SJSA1 (cell line): ENCODE measurements at places on chromosomes 11 and 22. TPM values are rescaled to one million over a fixed set of nuclear protein-coding genes. Genes with fewer than 3 reads are reported as not detected.

The DCHS1 gene
- total RNA-seq: 7.8 and 12.0 TPM in 2 replicates

The ZNF280B gene
- 1.7 and 2.7 TPM in 2 replicates for total RNA-seq

The TMEM184B gene
- total RNA-seq: 22.0 and 23.8 TPM in 2 replicates

The DNAJB13 gene
- total RNA-seq: not detected in 2 replicates

The AIFM3 gene
- not detected in 2 replicates for total RNA-seq

The CSF2RB gene
- 0.03 TPM in 1 of 2 replicates, not detected in the other for total RNA-seq

The OR4D5 gene
- total RNA-seq: not detected in 2 replicates

The FAM180B gene
- total RNA-seq: not detected in 2 replicates

The TTC17 gene
- 66.4 and 98.5 TPM in 2 replicates for total RNA-seq

The VWCE gene
- total RNA-seq: 0.03 and 0.26 TPM in 2 replicates

The CARNS1 gene
- not detected in 2 replicates for total RNA-seq

DNA sequence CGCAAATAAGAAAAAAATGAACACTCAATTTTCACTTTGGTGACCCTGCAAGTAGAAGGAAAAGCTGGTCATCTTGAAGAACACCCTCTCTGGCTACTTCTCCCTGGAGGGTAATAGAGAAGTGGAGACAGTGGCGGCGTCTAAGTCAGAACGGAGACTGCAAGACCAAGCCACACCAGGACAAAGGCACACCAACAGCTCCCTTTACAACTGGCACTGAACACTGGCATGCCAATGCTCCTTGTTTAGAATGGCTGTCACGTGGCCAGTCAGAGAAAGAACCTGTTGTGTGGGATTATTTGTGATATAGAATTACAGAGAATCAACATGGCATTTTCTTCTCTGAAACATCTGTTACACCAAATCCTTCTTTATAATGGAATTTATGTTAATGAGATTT lies 61.3 kb upstream of the YPEL1 start:
- H3K4me1 ChIP-seq: peaks cover 4% of the 10 kb centered on the region; the same call in 1 of the 2 replicates
- no peaks in the 10 kb centered on the region for H3K27me3 ChIP-seq
- no peak overlapping the region for H3K4me3 ChIP-seq
- H3K27ac ChIP-seq: no peak overlapping the region
- peaks cover 57% of the 10 kb centered on the region for H3K36me3 ChIP-seq
- DNase-seq: no peak

GRCh38 chr22:19632668-19633148 lies 81.6 kb upstream of the SEPTIN5 start:
- no peaks in the 10 kb centered on the region for H3K27me3 ChIP-seq
- H3K27ac ChIP-seq: no peak overlapping the region
- H3K4me3 ChIP-seq: no peak overlapping the region
- no peaks in the 10 kb centered on the region for H3K4me1 ChIP-seq
- H3K36me3 ChIP-seq: no peaks in the 10 kb centered on the region

GRCh38 chr22:46224044-46224897 lies 25.8 kb downstream of the CDPF1 start:
- H3K36me3 ChIP-seq: peaks cover 5% of the 10 kb centered on the region; the same call in 1 of the 2 replicates
- H3K4me3 ChIP-seq: no peak overlapping the region
- no peaks in the 10 kb centered on the region for H3K4me1 ChIP-seq
- DNase-seq: no peak
- H3K27ac ChIP-seq: no peak overlapping the region
- H3K27me3 ChIP-seq: no peaks in the 10 kb centered on the region

GRCh38 chr11:69088676-69089146 lies 40.0 kb downstream of the TPCN2 start:
- no peak overlapping the region for H3K27ac ChIP-seq
- DNase-seq: peak; percentile 92
- H3K4me3 ChIP-seq: no peak overlapping the region
- no peaks in the 10 kb centered on the region for H3K27me3 ChIP-seq
- peaks cover 15% of the 10 kb centered on the region for H3K4me1 ChIP-seq
- peaks cover 48% of the 10 kb centered on the region for H3K36me3 ChIP-seq

- H3K36me3 ChIP-seq: no peaks in the 10 kb centered on the region
- H3K4me1 ChIP-seq: no peaks in the 10 kb centered on the region
- H3K27ac ChIP-seq: no peak overlapping the region
- no peak overlapping the region for H3K4me3 ChIP-seq
- no peaks in the 10 kb centered on the region for H3K27me3 ChIP-seq
These were observed 124.8 kb upstream of the CNTN5 start for GRCh38 chr11:98895936-98896335.

DNA sequence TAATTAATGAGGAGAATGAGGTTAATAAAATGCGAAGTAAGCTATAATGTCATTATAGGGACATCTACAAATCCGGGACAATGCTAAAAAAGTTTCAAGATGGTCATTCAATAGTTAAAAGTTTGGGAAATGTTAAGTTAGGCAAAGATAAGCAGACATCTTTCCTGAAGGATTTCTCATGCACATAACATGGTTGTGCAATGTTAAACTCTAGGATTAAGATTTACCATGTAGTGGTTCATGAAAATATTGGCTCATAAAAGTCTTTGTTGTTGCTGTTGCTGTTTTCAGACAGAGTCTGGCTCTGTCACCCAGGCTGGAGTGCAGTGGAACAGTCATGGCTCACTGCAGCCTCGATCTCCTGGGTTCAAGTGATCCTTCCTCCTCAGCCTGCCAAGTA lies 751.5 kb upstream of the CCDC179 start:
- no peak overlapping the region for H3K4me3 ChIP-seq
- no peaks in the 10 kb centered on the region for H3K27me3 ChIP-seq
- H3K27ac ChIP-seq: no peak overlapping the region
- no peak for DNase-seq

GRCh38 chr11:74971424-74971823 lies 17.3 kb upstream of the NEU3 start:
- H3K27ac ChIP-seq: no peak overlapping the region
- no peak for DNase-seq
- no peak overlapping the region for H3K4me3 ChIP-seq
- H3K4me1 ChIP-seq: peaks cover 6% of the 10 kb centered on the region

- no peak overlapping the region for H3K4me3 ChIP-seq
- no peak overlapping the region for H3K27ac ChIP-seq
- no peaks in the 10 kb centered on the region for H3K4me1 ChIP-seq
- no peaks in the 10 kb centered on the region for H3K36me3 ChIP-seq
- no peak for DNase-seq
These were observed 14.1 kb downstream of the TMPRSS13 start for GRCh38 chr11:117914991-117915618.

DNA sequence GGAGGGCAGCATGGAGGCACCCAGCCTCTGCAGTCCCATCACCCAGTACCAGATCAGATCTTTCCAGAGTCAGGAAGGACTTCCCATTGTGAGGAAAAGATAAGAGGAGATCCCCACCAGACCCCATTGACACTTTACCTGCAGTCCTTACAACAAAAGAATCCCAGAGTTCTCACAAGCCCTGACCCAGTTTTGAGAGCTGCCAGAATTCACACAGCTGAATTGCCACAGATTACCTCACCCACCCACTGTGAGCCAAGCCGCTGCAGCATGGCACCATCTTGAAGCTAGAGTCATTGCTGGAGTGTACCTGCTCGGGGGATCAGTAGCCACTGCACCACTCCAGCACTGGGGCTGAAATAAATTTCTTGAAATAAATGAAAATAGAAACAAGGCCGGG lies 91.8 kb upstream of the UBASH3B start:
- no peak overlapping the region for H3K4me3 ChIP-seq
- H3K27me3 ChIP-seq: no peaks in the 10 kb centered on the region
- no peaks in the 10 kb centered on the region for H3K4me1 ChIP-seq
- DNase-seq: no peak
- no peaks in the 10 kb centered on the region for H3K36me3 ChIP-seq
- H3K27ac ChIP-seq: no peak overlapping the region

GRCh38 chr11:57338142-57338541 lies at the start of gene P2RX3:
TSS of gene P2RX3 (plus strand) at chr11:57338352. CDS start at chr11:57338551, 199 bp downstream.
- H3K4me3 ChIP-seq: no peak within 1 kb of the TSS
- peaks cover 23% of the 10 kb centered on the region for H3K36me3 ChIP-seq
- H3K27ac ChIP-seq: no peak within 1 kb of the TSS
- H3K27me3 ChIP-seq: 0 out of 2 replicates have a peak, but pooled peaks cover 3% of the 10 kb centered on the region
- DNase-seq: no peak

DNA sequence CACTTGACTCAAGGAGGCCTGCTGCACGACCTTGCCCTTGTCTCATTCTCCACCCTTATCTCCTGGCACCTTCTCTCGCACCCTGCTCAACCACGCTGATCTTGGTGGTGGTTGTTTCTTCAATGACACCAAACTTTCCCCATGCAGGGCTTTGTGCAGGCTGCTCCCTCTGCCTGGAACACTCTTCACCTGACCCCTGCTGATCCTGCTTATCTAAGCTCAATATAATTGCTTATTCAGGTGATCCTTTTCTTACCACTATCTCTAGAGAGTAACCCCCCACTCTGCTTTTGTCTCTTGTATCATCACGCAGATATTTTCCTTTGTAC lies 604.4 kb downstream of the BUD13 start:
- H3K4me3 ChIP-seq: no peak overlapping the region
- DNase-seq: no peak
- H3K27me3 ChIP-seq: no peaks in the 10 kb centered on the region
- H3K27ac ChIP-seq: no peak overlapping the region

DNA sequence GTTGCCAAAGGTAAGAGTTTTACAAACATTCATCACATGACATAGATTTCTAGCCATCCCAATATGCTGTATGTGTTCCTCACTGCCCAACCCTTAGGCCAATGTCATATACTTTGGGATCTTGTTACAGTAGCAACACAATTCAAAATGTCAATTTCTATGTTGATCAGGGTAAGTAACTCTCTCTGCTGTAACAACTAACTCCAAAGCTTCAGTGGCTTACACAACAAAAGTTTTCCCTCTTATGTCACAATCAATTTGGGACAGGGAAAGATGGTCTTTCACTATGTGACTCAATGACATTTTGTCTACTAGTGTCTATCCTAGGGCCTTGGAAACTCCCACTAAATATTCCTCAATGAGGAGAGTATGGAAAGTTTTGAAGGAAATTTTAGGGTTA lies 144.5 kb downstream of the SBF2 start:
- H3K27ac ChIP-seq: no peak overlapping the region
- H3K4me1 ChIP-seq: no peaks in the 10 kb centered on the region
- H3K36me3 ChIP-seq: no peaks in the 10 kb centered on the region
- H3K4me3 ChIP-seq: no peak overlapping the region
- H3K27me3 ChIP-seq: no peaks in the 10 kb centered on the region
- DNase-seq: no peak

- H3K4me3 ChIP-seq: no peak overlapping the region
- H3K4me1 ChIP-seq: no peaks in the 10 kb centered on the region
- no peak for DNase-seq
- peaks cover 66% of the 10 kb centered on the region for H3K36me3 ChIP-seq
- H3K27ac ChIP-seq: no peak overlapping the region
These were observed 17.5 kb upstream of the RASL10A start for GRCh38 chr22:29332886-29333496.

- no peaks in the 10 kb centered on the region for H3K27me3 ChIP-seq
- peak; percentile 58 for DNase-seq
- H3K4me1 ChIP-seq: peaks cover 15% of the 10 kb centered on the region
- no peak overlapping the region for H3K4me3 ChIP-seq
These were observed 39.1 kb upstream of the GLYAT start for GRCh38 chr11:58770627-58771457.

DNA sequence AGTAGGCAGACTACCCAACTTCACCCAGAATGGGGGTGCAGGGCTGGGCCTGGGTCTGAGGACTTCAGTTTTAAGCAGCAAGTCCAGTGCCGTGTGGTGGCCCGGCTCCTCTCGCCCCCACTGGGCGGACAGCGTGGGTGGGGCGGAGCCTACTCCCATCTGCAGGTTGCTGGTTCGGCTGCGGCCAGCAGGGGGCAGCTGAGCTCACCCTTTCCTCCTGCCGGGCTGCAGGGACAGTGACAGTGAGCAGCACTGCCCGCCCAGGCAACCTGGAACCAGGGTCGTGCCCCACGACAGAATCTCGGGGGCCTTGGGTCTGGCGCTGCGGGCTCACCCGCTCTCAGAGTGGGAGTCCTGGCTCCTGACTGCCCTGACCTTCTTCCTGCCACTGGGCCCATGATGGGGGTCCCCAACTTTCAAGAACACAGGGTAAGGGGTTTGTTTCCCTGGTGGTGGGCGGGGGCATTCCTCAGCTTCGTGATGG lies 6.2 kb upstream of the NEAT1 start:
- no peak overlapping the region for H3K4me3 ChIP-seq
- peaks cover 27% of the 10 kb centered on the region for H3K36me3 ChIP-seq
- 0 out of 2 replicates have a peak overlapping the region, but pooled peaks have one; percentile 9 for H3K27ac ChIP-seq

DNA sequence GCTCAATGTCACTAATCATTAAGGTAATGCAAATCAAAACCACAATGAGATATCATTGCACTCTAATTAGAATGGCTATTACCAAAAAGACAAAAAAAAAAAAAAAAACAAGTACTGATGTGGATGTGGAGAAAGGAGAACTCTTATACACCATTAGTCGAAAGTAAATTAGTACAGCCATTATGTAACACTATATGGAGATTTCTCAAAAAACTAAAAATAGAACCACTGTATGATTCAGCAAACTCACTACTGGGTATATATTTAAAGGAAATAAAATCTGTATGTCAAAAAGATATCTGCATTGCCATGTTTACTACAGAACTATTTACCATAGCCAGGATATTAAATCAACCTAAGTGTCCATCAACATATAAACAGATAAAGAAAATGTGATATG lies 265.4 kb upstream of the ARHGAP20 start:
- no peaks in the 10 kb centered on the region for H3K27me3 ChIP-seq
- DNase-seq: no peak
- H3K36me3 ChIP-seq: no peaks in the 10 kb centered on the region
- H3K4me3 ChIP-seq: no peak overlapping the region
- H3K27ac ChIP-seq: no peak overlapping the region

GRCh38 chr11:128018692-128019091 lies 568.7 kb downstream of the ETS1 start:
- H3K36me3 ChIP-seq: no peaks in the 10 kb centered on the region
- no peak overlapping the region for H3K4me3 ChIP-seq
- H3K4me1 ChIP-seq: no peaks in the 10 kb centered on the region
- H3K27me3 ChIP-seq: no peaks in the 10 kb centered on the region
- no peak overlapping the region for H3K27ac ChIP-seq

DNA sequence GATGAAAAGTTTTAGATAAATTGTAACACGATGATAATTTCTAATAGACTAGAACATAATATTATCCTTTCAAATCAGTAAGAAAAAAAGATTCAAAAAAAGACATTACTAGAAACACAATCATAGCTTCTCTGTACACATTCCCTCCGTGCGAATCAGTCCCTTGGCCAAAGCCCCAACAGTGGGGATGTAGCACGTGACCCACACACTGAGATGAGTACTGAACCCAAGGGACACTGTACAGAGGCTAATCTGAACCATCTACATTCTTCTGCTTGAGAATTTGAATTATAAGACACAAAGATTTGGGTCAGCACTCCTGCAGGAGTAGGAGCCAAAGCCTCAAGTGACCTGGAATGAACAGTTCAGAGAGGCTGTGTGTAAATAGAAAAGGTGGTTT lies 353.7 kb downstream of the INSC start:
- no peaks in the 10 kb centered on the region for H3K4me1 ChIP-seq
- no peak overlapping the region for H3K27ac ChIP-seq
- DNase-seq: no peak
- no peaks in the 10 kb centered on the region for H3K36me3 ChIP-seq
- no peak overlapping the region for H3K4me3 ChIP-seq
- peaks cover 10% of the 10 kb centered on the region; the same call in 1 of the 2 replicates for H3K27me3 ChIP-seq

DNA sequence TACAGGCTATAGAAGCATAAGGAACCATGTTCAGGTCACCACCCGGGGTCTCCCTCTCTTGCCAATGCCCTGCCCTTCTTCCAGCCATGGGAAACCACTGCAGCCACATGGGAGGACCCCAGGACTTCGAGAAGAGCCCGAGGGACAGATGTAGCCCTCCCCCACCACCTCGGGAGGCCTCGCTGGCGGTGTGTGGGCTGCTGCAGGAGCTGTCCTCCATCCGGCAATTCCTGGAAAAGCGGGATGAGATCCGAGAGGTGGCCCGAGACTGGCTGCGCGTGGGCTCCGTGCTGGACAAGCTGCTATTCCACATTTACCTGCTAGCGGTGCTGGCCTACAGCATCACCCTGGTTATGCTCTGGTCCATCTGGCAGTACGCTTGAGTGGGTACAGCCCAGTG lies 14.5 kb downstream of the HTR3A start:
- no peaks in the 10 kb centered on the region for H3K4me1 ChIP-seq
- no peak overlapping the region for H3K4me3 ChIP-seq
- no peaks in the 10 kb centered on the region for H3K27me3 ChIP-seq
- no peaks in the 10 kb centered on the region for H3K36me3 ChIP-seq
